ENCODE measurements at places on chromosomes 3 and 15.

DNA sequence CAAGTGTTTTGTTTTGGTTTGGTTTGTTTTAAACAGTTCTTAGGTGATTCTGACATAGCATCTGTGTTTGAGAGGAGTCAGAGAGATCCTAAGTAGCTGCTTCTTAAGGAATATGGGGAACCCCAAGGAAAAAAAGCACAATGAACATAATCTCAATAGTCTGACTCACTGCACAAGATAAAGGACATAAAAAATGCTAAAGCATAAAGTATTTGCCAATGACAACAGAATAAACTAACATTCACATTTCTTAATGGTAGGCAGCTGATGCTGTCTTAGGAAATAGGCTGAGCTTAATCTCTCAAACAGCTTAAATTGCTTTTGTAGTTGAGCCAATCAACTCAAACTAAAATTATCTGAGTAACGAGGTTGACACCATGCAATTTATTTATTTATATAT, 2.9 kb downstream of the NCEH1 start:
- no peak for DNase-seq

GRCh38 chr3:69209413-69209812, 87.0 kb upstream of the LMOD3 start:
- DNase-seq = no peak

DNA sequence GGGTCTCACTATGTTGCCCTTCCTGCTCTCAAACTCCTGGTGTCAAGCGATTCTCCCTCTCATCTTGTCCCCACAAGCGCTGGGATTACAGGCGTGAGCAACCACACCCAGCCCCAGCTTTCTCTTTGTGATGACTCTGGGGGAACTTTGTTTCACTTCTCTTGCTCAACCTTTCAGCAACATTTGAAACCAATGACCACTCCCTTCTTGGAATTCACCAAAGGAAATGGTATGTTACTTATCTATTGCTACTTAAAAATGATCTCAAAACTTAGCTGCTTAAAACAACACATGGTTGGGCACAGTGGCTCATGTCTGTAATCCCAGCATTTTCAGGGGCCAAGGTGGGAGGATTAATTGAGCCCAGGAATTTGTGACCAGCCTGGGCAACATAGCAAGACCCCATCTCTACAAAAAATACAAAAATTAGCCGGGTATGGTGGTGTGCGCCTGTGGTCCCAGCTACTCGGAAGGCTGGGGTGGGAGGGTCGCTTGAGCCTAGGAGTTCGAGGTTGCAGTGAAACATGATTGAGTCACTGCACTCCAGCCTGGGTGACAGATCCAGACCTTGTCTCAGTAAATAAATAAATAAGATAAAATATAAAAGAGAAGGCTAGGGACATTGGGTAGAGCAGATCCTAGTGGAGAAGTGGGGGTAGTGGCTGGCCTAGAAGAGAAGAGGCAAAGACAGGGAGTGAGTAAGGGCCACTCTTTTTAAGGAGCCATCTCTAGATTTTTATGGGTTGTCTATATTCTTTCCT, 10.3 kb upstream of the COPG1 start:
- DNase-seq = peak; percentile 23

DNA sequence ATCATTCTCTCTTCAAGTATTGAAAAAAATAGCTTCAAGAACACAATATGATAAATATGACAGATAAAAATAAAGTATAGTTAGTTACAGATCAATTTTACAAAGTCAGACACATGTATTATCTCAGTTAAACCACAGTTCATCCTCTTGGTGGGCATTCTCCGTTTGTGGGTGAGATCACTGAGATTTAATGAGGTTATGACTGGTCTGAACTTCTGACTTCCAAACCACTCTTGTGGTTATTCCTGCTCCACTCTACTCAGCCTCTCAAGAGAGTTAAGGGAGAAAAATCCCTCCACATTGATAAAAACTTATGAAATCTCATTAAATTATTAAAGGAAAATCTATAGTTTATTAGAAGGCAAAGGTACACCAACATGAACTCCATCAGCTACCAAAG, 229.9 kb upstream of the LRTM1 start:
- no peak for DNase-seq

GRCh38 chr3:192935441-192935840, 17.8 kb upstream of the MB21D2 start:
- DNase-seq = no peak

- DNase-seq = no peak
Observed at GRCh38 chr3:45544717-45545296, 49.7 kb upstream of the LIMD1 start.

DNA sequence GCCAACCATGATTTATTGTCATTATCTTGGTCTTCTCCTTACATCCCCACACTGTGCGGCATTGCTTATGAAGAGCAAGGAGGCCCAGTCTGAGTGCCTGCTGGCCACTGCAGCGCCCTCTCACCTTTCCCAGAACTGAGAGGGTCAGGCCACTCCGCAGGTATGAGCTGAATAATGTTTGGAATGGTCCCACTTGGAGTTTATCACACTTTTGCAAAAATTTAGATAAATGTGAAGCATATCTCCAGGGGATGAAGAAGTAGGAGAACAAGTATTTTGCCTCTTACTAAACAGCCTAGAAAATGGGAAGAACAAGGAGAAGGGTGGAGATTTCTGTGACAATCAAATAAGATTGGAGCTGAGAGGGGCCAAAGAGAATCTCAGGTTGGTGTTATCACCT, 74.4 kb upstream of the GSK3B start:
- no peak for DNase-seq

GRCh38 chr15:69983696-69984265, 113.9 kb downstream of the TLE3 start:
- no peak for DNase-seq

DNA sequence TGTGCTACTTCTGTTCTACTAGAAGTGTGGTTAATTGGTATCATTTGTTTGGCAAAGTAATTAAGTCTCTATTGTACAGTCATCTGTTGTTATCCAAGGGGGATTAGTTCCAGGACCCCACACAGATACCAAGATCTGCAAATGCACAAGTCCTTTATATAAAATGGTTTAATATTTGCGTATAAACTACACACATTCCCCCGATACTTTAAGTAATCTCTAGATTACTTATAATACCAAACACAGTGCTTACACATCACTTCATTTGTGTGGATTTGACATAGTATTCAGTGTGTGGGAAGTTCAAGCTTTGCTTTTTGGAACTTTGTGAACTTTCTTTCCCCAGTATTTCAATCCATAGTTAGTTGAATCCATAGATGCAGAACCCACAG, 50.5 kb upstream of the ABI3BP start:
- DNase-seq = no peak

DNA sequence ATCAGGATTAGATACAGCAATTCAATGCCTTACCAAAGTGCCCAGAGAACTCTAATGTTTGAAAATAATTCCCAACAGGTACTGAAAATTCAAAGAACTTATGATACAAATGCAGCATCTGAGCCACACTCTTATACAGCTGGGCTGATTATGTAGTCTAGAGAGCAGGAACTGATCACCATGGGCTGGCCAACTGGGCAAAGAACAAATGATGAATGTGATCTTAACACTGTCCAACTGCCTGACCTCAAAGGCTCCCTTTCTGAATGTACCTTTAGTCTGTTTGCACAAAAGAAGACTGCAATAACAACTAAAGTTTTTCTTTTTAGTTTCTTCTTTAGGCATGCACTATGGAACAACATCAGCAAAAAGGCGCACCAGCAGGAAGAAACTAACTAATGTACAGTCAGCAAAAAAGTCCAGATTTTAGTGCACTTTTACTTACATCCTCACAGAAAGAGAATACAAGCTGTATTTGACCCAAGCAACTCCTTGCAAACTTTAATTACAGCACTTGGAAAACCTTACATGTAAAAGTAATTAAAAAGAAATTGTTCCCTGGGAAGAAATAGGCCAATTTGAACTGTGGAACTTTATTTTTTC, 1095.1 kb downstream of the IGSF11 start:
- DNase-seq = no peak

- DNase-seq = no peak
Observed at GRCh38 chr3:22091329-22091728, 340.3 kb upstream of the ZNF385D start.

GRCh38 chr3:58526515-58526957, 10.5 kb downstream of the ACOX2 start:
- DNase-seq = no peak

DNA sequence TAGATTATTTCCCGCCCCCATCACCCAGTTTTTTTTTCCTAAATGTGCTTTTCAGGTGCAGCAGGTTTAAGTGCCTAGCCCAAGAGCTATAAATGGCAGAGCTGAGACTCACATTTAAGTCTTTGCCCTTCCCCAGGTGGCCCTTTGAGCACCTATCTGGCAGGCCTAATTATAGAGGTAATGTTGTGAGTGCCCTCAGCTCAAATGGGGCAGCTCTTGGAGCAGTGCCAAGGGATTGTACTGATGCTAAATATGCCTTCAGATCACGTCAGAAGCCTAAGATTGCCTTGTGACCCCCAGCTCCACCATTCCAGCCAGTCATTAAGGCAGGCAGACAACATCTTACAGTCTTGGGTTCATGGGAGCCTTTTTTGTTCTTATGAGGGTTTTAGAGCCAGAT, 159.5 kb downstream of the RPLP1 start:
- no peak for DNase-seq

GRCh38 chr3:134849561-134849960, 54.5 kb downstream of the EPHB1 start:
- DNase-seq = no peak

- peak; percentile 82 for DNase-seq
Observed at GRCh38 chr3:113838631-113839209, at the start of gene GRAMD1C. GRAMD1C (plus strand) TSS chr3:113838788; CDS start chr3:113838910, 122 bp downstream.
